ENCODE measurements at places on chromosomes 11 and 22. TPM values are rescaled to one million over a fixed set of nuclear protein-coding genes. Genes with fewer than 3 reads are reported as not detected.

- DNase-seq, result no peak
These were observed 22.8 kb upstream of the SLC25A18 start for GRCh38 chr22:17540481-17540880.

DNA sequence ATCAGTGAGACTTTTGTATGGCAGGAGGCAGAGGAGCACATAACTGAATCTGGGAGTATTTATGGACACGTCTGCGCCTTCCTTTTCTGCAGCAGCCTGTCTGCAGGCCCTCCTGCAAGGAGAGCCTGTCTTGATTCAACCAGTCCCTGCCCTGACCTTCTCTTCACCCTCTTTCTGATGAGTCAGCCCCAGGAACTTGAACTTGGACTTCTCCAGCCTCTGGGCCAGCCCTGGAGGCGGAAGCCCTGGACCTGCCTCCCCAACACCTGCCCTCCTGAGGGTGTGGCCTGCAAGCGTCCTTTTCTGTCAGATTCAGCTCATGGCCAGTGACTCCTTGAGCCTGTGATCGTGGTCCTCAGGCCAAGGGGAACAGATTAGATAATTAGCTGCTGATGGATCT lies 20.0 kb downstream of the DAGLA start:
- no peak for DNase-seq

The LGALS12 gene
- total RNA-seq, result not detected

The NCAM1 gene
- 0.48 TPM for total RNA-seq

- DNase-seq, result no peak
These were observed 63.8 kb upstream of the WNT7B start for GRCh38 chr22:46040471-46041465.

DNA sequence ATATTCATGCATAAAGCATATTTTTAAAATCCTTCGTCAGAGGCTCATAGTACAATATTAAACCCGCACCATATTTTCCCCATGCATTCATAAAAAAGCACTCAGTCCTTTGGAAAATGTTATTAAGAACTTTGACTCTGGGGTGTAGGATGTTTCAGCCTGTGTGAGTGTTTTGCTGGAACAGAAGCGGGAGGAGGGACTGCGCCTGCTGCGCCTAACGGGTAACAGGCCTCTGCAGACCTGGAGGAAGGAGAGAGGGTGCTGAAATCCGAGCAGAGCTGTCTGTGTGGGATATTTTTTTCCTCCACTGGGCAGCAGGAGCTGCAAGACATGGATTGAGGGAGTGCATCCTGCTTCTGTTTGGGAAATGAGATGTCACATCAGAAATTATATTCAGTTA lies 483.0 kb downstream of the BRD1 start:
- no peak for DNase-seq

DNA sequence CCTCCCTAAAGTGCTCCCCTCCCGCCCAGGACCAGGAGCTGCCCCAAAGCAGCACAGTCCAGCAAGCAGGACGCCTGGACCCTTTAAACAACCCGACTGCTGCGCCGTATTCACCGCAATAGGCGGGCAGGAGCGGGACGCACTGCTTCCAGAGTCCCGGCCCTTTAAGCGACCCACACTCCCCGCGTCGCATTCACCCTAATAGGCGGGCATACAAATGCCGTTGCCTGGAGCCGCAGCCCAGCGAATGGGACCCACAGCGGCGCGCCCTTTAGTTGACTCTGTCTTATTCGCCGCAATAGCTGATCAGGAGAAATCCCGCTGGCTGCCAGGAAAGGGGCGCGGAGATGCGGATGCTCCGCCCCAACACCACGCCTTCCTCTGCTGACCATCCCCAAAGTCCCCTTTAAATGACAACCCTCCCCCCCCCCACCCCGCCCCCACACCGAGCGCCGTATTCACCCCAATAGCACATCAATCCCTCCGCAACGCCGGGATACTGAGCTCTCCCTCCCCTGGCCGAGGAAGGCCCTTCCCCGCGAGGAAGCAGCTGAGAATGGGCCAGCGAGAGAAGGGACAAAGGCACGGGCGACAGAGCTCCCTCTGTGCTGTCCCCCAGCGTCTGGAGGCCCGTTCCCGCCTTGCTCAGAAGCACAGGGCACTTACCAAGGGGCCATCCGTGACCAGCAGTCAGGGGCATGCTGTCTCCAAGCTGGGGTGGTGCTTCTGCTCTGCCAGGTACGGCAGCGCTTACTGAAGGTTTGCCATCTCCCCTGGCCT lies 4.7 kb downstream of the OSBPL5 start:
- DNase-seq, result no peak

The FIBIN gene
- not detected for total RNA-seq

Data from activated CD4-positive, alpha-beta memory T cell treated with anti-CD3 and anti-CD28 coated beads, Interleukin-2, amount 10 ng/mL, durations not matched to agents 7 days and 5 days (primary cell).